ENCODE measurements at places on chromosomes 5 and 9.
A peak's percentile ranks its signal among the peaks of the same experiment; 100 is the strongest.

DNA sequence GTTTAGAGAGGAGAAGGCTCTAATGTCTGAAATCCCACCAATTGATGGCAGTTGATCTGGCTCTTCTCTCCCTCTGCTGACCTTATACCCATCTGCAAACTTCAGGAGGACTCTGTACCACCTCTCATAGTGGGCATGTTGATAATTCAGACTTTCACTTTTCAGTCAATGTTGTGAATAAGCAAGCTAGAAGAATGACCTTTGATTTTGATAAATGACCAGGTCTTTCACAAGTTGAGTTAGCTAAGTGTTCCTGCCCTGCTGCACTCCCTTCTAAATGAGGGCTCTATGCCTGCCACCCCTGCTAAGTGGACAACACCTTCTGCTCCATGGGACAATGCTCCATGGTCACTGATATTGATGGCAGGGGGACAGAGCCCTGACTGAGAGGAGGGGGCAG lies 74.7 kb downstream of the SPRY4 start:
- no peak for DNase-seq

GRCh38 chr5:10634562-10634961 lies 70.7 kb downstream of the ANKRD33B start:
- DNase-seq = no peak

- DNase-seq = no peak
Measured at GRCh38 chr9:99013550-99013949, 69.8 kb downstream of the COL15A1 start.

- DNase-seq = no peak
Measured at GRCh38 chr9:35340046-35340445, 149.9 kb upstream of the RUSC2 start.

DNA sequence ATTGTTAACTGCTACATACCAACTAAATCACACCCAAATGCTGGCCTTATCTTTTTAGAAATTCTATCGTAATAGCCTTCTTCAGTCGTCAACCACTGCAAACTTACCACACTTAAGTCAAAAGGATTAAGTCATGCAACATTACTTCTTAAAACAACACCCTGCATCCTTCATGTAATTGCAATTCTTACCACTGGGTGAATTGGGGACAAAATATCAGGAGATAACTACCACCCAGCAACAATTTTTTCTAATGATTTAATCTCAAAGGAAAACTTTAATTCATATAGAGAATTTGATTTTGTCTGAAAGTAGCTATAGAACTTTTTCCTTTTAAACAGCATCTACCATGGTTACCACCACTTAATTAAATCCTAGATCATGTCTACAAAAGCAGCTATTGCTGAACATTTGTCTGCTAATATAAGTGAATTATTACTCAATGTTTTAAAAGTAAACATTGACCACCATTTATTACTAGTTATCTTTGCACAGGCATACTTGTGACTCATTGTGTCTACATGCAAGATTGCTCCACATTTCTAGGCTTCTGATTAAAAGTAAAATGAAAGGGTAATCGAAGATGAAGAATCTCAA lies 10.5 kb downstream of the MLLT3 start:
- DNase-seq = no peak

DNA sequence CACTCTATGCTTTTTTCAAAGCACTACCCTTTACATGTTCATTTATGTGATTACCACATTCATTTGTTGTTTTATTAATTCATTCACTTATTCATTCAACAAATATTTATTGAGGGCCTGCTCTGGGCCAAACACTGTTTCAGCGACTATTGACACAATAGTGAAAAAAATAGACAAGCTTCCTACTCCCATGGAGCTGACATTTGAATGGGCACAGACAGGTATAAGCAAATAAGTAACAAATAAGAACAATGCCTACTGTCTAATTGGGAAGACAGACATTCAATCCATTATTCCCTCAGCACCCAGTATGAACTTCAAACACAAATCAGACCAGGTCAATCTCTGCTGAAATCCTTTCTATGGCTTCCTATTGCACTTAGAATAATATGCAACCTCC lies 156.9 kb upstream of the NR3C1 start:
- no peak for DNase-seq

GRCh38 chr5:57036761-57037160 lies 84.8 kb upstream of the MIER3 start:
- no peak for DNase-seq

- DNase-seq = no peak
Measured at GRCh38 chr9:79955300-79955699, 383.5 kb downstream of the TLE4 start.

DNA sequence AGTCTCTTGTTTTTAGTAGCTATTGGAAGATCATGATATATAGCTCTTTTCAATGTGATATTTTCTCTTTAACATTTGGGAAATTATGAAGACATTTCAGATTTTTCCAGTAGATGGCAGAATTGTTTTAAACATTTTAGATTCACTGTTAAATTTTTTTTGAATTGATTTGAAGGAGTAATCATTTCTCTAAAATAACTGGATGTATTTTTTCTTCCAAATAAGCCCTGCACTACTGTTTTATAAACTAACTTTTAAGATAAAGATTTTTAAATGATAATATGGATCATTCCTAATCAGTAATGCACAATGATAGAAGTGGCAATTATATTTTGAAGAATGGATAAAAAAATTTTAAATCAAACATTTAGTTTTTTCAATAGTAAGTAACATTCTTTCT lies 14.2 kb downstream of the NDUFAF2 start:
- DNase-seq = peak; percentile 19

DNA sequence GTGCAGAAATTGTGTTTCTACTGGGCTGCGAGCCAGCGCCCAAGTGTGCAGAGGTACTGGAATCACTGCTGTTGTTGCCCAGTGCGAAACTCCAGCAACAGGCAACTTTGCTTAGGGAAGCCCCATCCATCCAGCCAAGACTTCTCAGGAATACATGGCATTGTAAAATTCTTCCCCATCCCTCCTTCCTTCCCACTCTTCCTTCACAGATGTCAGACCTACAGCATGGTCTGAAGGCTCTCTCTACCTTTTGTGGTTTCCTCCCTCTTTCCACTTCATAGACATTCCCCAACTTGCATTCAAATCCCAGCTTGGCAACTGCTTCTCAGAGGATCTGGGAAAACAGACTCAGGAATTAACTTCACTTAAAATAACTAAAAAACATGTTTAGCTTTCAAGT lies 30.4 kb downstream of the ARL15 start:
- no peak for DNase-seq

DNA sequence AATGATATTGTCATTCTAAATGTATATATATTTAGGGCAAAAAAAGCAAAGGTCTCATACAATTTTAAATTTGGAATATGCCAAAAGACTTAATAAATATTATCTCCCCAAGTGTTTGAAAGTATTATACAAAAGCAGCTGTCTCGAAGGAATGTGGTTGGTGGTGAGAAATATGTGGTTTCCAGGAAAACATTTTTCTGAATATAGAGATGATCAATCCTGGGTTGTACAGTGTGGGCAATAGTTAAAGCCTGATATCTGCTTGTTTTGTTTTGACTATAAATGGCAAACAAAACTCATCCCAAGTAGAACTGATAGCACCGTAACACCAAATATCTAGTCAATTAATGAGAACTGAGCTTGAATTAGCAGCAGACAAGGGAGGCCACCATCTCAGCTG lies 391.8 kb upstream of the CD180 start:
- DNase-seq = no peak

DNA sequence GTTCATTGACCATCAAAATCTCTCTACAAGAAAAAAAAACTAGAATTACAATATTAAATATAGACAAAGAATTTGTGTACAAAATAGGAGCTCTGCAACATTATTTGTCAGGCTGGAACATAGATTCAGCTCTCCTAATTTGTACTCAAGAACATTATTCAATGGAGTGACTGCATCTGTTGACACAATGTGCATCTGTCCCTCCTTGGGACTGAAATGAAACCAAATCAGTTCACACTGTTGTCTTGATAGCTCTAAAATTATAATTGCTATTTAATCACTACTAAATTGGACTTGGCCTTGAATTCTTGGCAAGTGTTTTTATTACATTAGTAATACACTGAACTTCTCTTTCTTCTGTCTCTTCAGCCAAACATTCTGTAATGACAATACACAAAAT lies 47.7 kb downstream of the FTMT start:
- peak; percentile 78 for DNase-seq

DNA sequence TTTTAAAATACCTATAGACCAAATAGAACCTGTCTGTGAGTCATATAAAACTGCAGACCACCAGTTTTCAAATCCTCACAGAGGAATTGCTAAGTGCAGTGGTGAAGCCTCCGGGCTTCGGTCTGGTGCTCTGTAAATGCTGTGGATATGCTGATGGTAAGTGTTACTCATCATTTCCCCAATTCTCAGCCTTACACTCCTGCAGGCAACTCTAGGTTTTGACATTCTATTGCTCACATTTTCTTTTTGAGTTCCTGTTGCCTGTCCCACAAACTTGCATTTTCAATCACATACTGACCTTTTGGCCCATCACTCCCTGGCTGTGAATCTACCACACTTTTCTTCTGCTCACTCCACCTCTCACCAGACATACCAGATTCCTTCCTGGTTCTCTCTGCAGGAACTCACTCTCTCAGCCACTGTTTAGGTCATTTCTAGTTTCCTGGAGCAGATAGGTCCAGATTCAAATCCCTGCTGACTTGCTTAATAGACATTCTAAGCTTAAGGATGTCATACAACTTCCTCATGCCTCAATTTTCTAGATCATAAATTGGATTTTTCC lies 192.9 kb downstream of the RAB3C start:
- no peak for DNase-seq

DNA sequence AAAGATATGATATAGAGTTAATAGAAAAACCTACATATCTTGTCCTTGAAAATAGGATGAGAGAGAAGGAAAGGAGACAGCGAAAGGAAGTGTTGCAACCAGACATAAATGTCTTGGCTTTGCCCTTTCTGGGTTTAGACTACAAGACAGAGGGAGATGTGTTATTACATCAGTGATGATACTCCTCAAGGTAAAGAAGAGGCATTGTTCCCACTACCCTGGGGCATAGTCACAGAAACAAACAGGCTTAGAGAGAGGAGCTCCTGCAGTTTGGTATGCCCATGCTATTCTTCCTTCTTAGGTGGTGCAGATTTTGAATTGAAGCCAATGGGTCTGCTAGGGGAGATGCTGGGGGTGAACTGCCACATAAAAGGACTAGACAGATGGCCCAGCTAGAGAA lies 166.8 kb upstream of the RFX3 start:
- DNase-seq = no peak

GRCh38 chr9:95458666-95459065 lies 58.1 kb downstream of the PTCH1 start:
- DNase-seq = peak; percentile 76

- no peak for DNase-seq
Measured at GRCh38 chr5:175321927-175322532, 122.0 kb downstream of the DRD1 start.

- DNase-seq = no peak
Measured at GRCh38 chr9:95147452-95148207, 169.9 kb downstream of the FANCC start.

- DNase-seq = no peak
Measured at GRCh38 chr5:56168066-56168478, 65.1 kb downstream of the ANKRD55 start.

DNA sequence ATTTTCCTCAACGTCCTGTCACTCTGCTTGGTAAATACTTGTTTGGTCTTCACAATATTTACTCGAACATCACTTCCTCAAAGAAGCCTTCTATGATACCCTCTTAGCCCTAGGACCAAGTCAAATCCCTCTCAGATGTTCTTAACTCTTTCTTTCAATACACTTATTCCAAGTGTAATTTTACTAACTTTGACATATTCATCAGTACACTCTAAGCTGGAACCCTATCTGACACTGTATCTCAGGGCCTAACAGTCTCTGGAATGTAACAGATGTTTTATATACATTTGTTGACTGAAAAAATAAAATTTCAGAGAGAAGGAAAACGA lies 19.6 kb downstream of the SIL1 start:
- DNase-seq = no peak

GRCh38 chr9:119677811-119678505 lies 308.7 kb upstream of the BRINP1 start:
- DNase-seq = no peak

DNA sequence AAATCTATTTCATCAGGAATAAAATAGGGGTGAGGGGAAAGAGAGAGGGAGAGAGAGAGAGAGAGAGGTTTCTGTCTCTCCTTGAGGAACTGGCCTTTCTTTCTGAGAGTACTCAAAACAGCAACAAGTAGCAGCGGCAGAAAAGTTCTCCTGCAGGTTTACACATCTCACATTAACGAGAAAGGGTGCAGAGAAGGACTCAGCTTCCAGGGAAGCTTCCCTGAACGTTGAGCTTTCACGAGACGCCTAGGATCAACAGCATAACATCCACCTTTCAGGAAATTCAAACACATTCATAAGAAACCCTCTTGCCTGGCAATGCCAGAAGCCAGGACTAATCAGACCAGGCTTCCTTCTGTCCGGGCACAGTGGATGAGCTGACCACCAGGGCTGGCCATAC lies 162.9 kb downstream of the ZDHHC21 start:
- DNase-seq = no peak

DNA sequence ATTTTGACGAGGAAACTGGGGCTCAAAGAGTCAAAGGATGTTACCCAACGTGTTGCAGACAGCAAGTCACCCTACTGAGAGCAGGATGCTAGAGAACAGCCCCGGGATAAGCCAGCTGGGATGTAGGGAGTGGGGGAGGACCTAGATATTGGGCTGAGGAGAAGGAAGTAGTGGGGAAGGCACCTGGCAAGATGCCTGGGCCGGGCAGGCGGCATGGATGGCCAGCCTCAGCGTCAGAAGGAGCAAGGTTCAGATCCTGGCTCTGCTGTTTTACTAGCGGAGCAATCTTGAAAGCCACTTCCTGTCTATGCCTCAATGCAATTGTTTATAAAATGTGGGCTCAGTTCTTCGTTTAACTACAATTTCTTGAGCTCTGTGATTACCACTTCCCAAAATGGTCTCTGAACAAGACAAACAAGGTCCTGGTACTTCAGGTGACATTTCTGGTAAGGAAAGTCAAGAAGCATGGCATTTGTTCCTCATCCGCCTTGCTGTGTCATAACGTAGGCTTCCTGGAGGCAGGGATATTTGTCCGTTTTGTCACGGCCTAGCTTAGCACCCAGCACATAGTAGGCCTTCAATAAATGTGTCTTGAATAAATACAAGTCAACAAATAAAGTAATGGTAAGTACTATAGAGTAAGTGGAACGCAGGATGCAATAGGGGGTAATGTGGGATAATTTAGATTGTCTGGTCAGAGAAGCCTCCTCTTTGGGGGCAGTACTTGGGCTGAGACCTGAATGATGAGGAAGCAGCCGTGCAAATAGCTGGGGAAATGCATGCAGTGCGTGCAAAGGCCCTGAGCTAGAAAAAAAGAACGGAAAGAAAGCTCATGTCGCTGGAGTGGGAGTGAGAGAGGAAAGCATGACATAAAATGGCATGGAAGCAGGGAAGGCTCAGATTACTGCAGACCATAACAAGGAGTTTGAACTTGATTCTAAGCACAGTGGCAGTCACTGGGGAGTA lies 70.5 kb downstream of the SMIM23 start:
- DNase-seq = no peak

- DNase-seq = no peak
Measured at GRCh38 chr5:172830275-172830799, 3.7 kb upstream of the ERGIC1 start.

All from NCI-H1105 treated with DMSO at 0.1 percent for 48 hours (cell line).